Breast epithelium (tissue), 4 donors: ENCODE measurements at places on chromosomes 2 and 18. TPM values are rescaled to one million over a fixed set of nuclear protein-coding genes. Genes with fewer than 3 reads are reported as not detected.

ALPG gene
- total RNA-seq: not detected

CNPPD1 gene
- 37.2 TPM for total RNA-seq

ALKAL2 gene
- 16.1 TPM for total RNA-seq

IL36A gene
- total RNA-seq: not detected

NHEJ1 gene
- total RNA-seq: 19.8 TPM

WDPCP gene
- total RNA-seq: 29.4 TPM

GRCh38 chr2:134713606-134714005 lies 5.2 kb downstream of the TMEM163 start:
- no peak for DNase-seq
- peaks cover 22% of the 10 kb centered on the region for H3K27me3 ChIP-seq
- H3K4me1 ChIP-seq: no peaks in the 10 kb centered on the region
- H3K36me3 ChIP-seq: no peaks in the 10 kb centered on the region

GRCh38 chr2:41321351-41321750 lies 726.5 kb upstream of the PKDCC start:
- no peaks in the 10 kb centered on the region for H3K27me3 ChIP-seq
- no peaks in the 10 kb centered on the region for H3K36me3 ChIP-seq
- no peak overlapping the region for H3K27ac ChIP-seq
- no peak for DNase-seq
- H3K4me3 ChIP-seq: no peak overlapping the region
- no peaks in the 10 kb centered on the region for H3K4me1 ChIP-seq

- H3K4me3 ChIP-seq: no peak overlapping the region
- no peaks in the 10 kb centered on the region for H3K4me1 ChIP-seq
- H3K36me3 ChIP-seq: no peaks in the 10 kb centered on the region
- no peak overlapping the region for H3K27ac ChIP-seq
These were observed 75.0 kb upstream of the GATA6 start for GRCh38 chr18:22094358-22094734.

- no peak overlapping the region for H3K27ac ChIP-seq
- no peaks in the 10 kb centered on the region for H3K4me1 ChIP-seq
- H3K27me3 ChIP-seq: no peaks in the 10 kb centered on the region
These were observed 56.7 kb downstream of the COL4A3 start for GRCh38 chr2:227221120-227221519.

DNA sequence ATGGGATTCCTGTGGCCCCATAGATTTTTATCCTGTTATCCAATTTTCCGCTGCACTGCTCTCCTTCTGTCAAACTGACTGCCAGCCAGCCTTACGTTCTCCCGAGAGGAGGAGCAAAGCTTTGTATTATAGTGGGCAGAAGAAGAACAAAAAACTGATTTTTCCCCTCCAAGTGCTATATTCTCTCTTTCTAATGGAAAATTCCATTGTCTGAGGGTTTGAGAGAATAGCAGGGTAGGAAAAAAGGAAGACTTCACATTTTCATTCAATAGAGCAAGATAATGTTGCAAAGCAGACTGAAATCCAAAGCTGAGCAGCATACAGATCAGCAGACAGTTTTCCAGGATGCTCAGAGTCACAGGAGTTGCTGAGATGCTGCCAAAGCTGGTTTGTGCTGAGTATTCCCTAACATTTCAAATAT lies 238.0 kb downstream of the UBE2E3 start:
- H3K4me1 ChIP-seq: no peaks in the 10 kb centered on the region
- no peaks in the 10 kb centered on the region for H3K27me3 ChIP-seq
- no peaks in the 10 kb centered on the region for H3K36me3 ChIP-seq
- no peak overlapping the region for H3K27ac ChIP-seq
- no peak overlapping the region for H3K4me3 ChIP-seq

DNA sequence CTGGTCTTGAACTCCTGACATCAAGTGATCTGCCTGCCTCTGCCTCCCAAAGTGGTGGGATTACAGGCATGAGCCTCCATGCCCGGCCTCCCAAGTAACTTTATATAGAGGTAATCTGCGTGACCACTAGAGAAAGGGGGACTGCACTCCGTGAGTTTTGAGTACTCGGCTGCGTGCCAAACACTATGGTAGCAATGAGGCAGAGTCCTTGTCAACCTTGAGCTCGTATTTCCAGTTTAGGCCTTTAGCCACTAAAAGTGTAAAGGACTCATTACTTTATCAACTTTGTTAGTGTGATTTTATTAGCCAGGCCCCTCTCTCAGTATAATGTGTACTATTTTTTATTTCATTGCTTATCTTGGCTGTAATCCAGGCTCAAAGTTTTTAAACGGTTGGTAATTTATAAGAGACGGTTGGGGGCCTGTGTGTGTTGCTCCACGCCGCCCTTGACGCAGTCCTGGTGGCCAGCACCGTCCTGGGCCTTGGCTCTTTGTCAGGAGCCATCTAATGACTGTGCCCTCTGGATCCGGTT lies 56.2 kb downstream of the ZCCHC2 start:
- DNase-seq: no peak
- no peak overlapping the region for H3K4me3 ChIP-seq
- H3K27me3 ChIP-seq: no peaks in the 10 kb centered on the region
- no peak overlapping the region for H3K27ac ChIP-seq
- no peaks in the 10 kb centered on the region for H3K4me1 ChIP-seq

GRCh38 chr2:143720095-143720664 lies 591.0 kb downstream of the ARHGAP15 start:
- no peak overlapping the region for H3K27ac ChIP-seq
- no peak for DNase-seq
- no peaks in the 10 kb centered on the region for H3K4me1 ChIP-seq
- no peaks in the 10 kb centered on the region for H3K27me3 ChIP-seq

DNA sequence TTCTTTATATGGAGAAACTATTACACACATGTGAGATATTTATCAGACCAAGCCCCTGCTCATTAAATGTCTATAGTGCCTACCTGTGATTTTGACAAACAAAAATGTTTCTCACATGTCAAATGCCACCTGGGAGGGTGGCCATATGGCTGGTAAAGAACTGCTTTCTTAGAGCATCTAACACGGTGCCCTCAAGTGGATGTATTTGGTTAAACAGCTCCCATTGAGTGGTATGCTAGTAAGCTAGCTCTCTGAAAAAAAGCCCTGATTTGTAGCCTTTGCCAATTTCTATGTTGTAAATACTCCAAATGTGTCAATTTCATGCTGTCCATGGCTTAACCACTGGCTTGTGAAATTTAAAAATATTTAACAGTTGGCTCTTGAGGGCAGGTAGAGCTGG lies 94.6 kb downstream of the PMAIP1 start:
- no peaks in the 10 kb centered on the region for H3K27me3 ChIP-seq
- no peak overlapping the region for H3K4me3 ChIP-seq
- H3K4me1 ChIP-seq: no peaks in the 10 kb centered on the region
- H3K36me3 ChIP-seq: no peaks in the 10 kb centered on the region
- no peak for DNase-seq
- H3K27ac ChIP-seq: no peak overlapping the region

DNA sequence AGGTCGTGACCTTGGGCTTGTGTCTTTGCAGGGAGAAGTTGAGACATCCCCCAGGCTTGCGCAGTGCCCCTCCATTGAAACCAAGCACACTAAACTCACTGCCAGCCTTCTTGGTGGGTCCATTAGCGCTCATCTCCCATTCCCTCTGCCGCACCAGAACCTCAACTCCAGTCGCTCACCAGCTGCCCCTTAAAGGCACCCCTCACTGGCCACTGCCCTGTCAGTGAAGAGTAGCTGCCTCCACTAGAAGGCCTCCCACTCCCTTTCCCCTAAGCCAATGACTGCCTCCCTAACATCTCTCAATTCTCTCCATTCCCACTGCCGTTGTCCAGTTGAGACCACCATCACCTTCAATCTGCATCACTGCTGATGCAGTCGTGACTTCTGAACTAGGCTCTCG lies 114.8 kb upstream of the EPC2 start:
- no peak overlapping the region for H3K27ac ChIP-seq
- no peaks in the 10 kb centered on the region for H3K36me3 ChIP-seq

DNA sequence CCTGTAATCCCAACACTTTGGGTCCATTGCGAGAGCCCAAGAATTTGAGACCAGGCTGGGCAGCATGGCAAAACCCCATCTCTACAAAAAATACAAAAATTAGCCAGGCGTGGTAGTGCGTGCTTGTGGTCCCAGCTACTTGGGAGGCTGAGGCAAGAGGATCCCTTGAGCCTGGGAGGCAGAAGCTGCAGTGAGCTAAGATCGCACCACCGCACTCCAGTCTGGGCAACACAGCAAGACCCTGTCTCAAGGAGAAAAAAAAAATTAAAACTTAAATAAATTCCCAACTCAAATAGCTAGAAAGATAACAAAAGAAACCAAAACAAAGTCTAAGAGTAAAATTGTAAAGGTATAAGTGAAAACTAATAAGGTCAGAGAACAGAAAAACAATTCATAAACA lies 6.2 kb downstream of the ASXL2 start:
- no peaks in the 10 kb centered on the region for H3K4me1 ChIP-seq
- DNase-seq: no peak
- H3K27ac ChIP-seq: no peak overlapping the region
- H3K36me3 ChIP-seq: no peaks in the 10 kb centered on the region
- H3K27me3 ChIP-seq: no peaks in the 10 kb centered on the region

DNA sequence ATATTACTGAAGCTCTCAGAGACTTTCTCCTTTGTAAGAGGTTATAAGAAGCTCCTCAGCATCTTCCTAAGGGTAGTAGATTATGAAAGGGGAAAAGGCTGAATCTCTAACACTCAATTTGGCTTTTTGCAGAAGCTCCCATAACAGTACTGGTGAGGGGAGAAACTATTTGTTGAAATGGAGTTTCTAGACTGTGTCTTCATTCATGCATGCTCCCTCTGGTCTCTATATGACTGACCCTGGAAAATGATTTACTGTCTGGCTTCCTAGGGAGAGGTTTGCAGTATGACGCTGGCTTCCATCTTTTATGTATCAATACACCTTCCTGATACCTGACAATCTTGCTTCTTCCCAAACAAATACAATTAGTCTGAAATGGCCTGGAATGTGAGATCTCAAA lies 63.9 kb downstream of the LDAH start:
- no peak for DNase-seq
- H3K4me3 ChIP-seq: no peak overlapping the region
- H3K36me3 ChIP-seq: no peaks in the 10 kb centered on the region
- H3K4me1 ChIP-seq: no peaks in the 10 kb centered on the region

DNA sequence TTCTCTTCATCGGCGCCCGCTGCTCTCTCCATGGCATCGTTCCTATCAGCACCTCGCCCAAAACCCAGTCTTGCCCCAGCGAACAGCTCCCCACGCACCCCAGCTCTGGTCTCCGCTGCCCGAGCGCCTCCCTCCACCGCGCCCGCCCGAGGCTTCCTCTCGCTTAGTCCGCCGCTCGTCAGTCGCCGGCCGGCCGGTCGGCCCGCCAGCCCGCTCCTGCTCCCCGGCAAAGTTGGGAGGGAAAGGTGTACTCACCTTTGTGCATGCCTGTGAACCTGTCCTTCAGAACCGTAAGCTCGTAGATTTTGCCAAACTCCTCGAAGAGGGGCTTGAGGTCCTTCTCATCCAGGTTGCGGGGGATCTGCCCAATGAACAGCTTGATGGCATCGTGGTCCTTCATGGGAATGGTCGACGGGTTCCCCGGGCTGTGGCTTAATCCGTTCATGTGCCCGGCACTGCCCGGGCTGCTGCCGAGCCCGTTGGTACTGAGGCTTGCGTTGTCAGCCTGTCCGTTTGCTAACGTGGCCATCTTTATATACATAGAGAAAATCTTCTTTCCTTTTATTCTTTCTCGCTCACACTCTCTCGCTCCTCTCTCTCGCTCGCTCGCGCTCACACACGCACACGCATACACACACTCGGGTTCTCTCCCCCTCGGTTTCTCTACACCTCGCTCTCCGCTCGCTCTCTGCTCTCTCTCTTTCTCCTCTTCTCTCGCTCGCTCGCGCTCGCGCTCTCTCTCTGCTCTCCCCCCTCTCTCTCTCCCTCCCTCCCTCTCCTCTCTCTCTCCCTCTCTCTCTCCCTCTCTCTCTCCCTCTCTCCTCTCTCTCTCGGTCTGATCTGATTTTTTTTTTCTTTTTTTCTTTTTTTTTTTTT lies at the start of gene CELF4:
Gene CELF4, minus strand, starts transcription at position 698 of the 876 bp plus-strand sequence.
- H3K36me3 ChIP-seq: no peaks in the 10 kb centered on the region
- H3K4me1 ChIP-seq: peaks cover 11% of the 10 kb centered on the region
- H3K27me3 ChIP-seq: peaks cover 65% of the 10 kb centered on the region
- no peak for DNase-seq
- H3K27ac ChIP-seq: no peak within 1 kb of the TSS

GRCh38 chr2:146661473-146662096 lies 1183.2 kb upstream of the ACVR2A start:
- no peak overlapping the region for H3K4me3 ChIP-seq
- H3K27ac ChIP-seq: no peak overlapping the region
- H3K4me1 ChIP-seq: no peaks in the 10 kb centered on the region

DNA sequence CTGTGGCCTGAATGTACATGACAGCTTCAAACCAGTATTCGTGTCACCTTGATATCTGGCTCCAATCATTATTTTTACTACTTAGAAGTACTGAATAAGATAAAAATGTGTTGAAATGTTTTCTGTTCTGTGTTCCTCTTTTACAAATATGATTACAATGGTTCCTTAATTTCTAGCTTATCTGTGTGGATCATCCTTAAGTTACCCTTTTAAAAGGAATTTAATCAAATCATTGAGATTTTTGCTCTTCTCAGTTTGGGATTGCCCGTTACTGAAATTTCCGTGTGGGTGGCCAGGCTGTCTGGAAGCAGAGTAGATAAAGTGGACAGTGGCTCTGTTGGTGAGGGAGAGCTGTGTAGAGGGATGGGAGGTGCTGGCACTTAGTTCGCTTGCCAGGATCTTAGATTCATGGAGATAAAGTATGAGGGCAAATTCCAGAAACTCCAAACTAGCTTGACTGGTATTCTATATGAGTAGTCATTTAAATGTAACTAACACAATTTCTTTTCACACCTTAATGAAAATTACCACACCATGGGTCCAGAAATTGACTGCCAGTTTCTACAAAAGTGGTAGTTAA lies 27.4 kb upstream of the SAG start:
- H3K4me3 ChIP-seq: no peak overlapping the region
- no peaks in the 10 kb centered on the region for H3K27me3 ChIP-seq
- H3K27ac ChIP-seq: no peak overlapping the region
- H3K4me1 ChIP-seq: no peaks in the 10 kb centered on the region
- no peak for DNase-seq
- peaks cover 13% of the 10 kb centered on the region for H3K36me3 ChIP-seq

DNA sequence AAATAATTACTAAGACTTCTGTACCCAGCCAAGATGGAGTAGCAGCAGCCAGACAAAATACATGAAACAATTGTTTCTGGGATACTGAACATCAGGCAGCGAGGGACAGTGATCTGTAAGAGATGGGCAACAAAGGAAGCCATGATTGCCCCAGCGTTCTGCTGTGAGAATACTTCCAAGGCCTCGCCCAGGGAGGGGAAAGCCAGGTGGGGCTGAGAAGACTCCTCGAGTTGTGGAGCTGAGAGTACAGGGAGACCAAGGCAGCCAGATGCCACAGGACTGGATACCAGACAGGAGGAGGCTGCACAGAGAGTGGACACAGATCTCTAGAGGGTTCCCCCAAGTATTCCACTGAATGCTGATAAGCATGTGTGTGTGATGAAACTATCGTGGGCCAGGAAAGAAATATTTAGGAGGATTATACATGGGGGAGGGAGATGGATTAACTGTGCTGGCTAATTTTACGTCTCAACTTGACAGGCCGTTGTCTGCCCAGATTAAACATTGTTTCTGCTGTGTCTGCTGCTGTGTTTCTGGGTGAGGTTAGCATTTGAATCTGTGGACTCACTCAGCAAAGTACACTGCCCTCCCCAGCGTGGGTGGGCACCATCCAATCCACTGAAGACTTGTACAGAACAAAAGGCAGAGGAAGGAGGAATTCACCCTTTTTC lies 10.2 kb upstream of the LIMS2 start:
- no peak for DNase-seq
- no peaks in the 10 kb centered on the region for H3K36me3 ChIP-seq
